ENCODE measurements at places on chromosomes 6 and 20. TPM values are rescaled to one million over a fixed set of nuclear protein-coding genes. Genes with fewer than 3 reads are reported as not detected.

Gene SLC25A27
- total RNA-seq, result 33.8 TPM

Gene ATAT1
- 51.2 TPM for total RNA-seq

Gene KHDC1L
- 0.56 TPM for total RNA-seq

Gene TFAP2C
- 10.3 TPM for total RNA-seq

Gene SAMD3
- 0.38 TPM for total RNA-seq

Gene AARS2
- 33.4 TPM for total RNA-seq

Data from mesothelial cell of epicardium (in vitro differentiated cells).